ENCODE measurements at places on chromosomes 11 and 22. TPM values are rescaled to one million over a fixed set of nuclear protein-coding genes. Genes with fewer than 3 reads are reported as not detected.

DNA sequence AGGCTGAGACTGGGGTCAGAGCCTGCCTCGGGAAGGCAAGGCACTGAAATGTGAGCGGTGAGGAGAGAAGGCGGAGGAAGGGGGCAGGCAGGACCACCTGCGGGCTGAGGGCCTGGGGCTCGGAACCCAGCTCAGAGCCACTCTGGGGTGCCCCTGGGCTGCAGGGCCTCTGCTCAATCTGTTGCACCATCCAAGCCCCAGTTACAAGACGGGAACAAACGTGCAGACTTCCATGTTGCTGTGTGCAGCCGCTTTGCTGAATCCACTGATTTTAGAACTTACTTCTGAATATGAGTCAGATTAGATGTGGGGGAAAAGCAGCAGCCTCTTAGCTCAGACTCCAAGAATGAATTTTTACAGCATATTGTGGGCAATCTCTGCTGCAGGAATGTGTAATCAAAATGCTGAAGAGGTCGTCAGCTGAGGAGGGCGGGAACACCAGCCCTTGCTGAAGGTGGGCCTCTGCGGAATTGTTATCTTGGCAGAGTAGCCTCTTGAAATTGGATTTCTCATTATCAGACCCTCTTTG is 21.6 kb downstream of the PARVG start:
- DNase-seq = no peak

GRCh38 chr22:47168441-47168840 is 406.0 kb downstream of the TBC1D22A start:
- no peak for DNase-seq

- DNase-seq = no peak
These were observed 15.9 kb downstream of the MOGAT2 start for GRCh38 chr11:75733431-75734107.

MAPK8IP1 gene
- total RNA-seq = 0.87 TPM

SART1 gene
- 105 TPM for total RNA-seq

DNA sequence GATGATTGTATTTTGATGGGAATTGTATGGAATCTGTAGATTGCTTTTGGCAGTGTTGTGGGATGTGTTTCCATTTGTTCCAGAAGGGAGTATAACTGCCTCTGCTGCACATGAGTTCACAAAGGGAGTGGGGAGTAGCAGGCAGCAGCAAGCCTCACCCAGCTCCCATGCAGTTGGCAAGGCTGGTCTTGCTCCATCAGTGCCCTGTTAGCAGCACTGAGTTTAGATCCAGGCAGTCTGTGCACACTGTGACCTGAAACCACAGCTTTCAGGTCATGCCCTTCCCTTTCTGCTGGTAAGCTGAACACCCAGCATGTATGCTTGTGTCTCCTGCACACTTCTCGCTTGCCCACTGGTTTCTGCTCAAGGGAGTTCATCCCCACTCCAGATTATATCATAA is 3.7 kb upstream of the NUCB2 start:
- no peak for DNase-seq

DNA sequence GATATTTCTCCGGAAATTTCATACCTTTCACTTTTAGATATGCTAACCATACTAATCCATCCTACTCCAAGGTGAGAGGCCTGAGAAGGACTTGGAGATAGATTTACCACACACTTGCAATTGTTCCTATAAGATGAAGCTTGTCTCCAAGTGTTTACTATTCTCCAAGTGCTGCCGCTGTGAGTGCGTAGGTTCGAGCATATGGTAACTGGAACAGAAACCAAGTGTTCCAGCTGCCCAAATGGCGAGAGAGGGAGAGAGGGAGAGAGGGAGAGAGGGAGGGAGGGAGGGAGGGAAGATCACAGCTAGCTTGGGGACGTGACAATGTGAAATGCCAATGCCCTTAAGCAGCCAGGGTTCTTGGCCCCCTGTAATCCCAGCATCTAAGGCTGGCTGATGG is 21.5 kb downstream of the ASCC2 start:
- DNase-seq = no peak

DNA sequence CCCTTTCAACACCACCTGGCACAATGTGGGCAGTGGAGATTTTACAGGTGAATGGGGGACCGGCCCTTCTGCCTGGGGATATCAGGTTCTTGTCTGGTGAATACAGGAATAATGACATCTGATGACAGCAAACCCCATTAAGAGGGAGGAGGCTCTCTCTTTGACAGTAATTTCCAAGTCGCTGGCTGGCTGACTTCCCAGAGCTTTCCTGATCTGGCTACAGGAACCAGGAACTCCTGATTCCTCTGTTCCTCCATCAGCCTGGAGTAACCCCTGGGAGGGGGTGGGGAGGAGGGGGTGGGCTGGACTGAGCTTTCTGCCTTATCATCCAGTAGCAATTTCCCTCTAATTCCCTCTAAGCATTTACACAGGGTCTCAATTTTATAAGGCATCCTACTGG is 3.7 kb upstream of the MIEF1 start:
- DNase-seq = no peak

EPS8L2 gene
- 7.0 TPM for total RNA-seq

GRCh38 chr11:26904132-26904531 is 89.8 kb upstream of the FIBIN start:
- no peak for DNase-seq

- DNase-seq = no peak
These were observed 225.1 kb downstream of the MN1 start for GRCh38 chr22:27576413-27576812.

SLCO2B1 gene
- 0.18 TPM for total RNA-seq

GRCh38 chr11:84922836-84923235 is 704.3 kb downstream of the DLG2 start:
- DNase-seq = no peak

- peak; percentile 89 for DNase-seq
These were observed 2.3 kb downstream of the CASTOR1 start for GRCh38 chr22:30286813-30287647.

- DNase-seq = no peak
These were observed 167.3 kb upstream of the PGR start for GRCh38 chr11:101296896-101297295.

DNA sequence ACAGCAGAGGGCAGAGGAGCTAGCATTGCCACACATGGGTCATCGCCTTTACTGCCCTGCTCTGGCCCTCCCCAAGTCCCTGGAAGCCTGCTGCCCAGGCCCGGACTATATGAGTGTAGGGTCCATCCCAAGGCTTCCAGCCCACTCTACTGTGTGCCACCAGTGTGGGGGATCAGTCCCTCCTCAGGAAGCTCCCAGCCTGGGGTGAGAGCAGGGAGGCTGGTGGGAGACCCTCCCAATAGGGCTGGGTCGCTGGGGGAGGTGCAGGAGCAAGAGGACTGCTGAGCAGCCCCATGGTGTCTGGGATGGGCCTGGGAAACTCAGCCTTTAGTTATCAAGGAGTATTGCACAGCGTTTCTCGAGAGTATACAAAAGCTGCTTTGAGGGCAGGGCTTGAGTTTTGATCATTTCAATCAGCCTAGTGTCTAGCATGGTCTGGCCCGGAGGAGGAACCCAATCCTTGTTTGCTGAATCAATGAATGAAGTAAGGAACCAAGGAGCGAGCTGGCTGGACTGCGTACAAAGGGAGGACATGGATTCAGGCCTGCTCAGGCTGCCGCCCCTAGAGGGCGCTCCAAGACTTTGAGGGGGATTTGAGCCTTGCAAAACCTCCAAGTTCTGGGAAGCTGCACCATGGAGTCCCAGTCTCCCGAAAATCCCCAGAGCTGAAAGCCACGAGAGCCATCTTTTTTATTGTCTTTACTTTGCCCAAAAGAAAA is 89.0 kb upstream of the PARVA start:
- peak; percentile 34 for DNase-seq

DNA sequence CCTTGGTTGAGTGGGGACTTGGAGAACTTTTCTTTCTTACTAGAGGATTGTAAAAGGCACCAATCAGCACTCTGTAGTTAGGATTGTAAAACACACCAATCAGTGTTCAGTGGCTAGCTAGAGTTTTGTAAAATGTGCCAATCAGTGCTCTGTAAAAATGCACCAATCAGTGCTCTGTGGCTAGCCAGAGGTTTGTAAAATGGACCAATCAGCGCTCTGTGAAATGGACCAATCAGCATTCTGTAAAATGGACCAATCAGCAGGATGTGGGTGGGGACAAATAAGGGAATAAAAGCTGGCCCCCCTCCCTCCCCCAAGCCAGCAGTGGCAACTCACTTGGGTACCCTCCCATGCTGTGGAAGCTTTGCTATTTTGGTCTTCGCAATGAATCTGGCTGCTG is 5.5 kb upstream of the DRG1 start:
- DNase-seq = no peak

- no peak for DNase-seq
These were observed 26.9 kb downstream of the TRMU start for GRCh38 chr22:46362203-46362933.

- DNase-seq = no peak
These were observed 11.5 kb downstream of the KCNC1 start for GRCh38 chr11:17746096-17746495.

TMEM191B gene
- not detected for total RNA-seq

SCGB1A1 gene
- 0.87 TPM for total RNA-seq

- DNase-seq = no peak
These were observed 28.9 kb downstream of the THOC5 start for GRCh38 chr22:29524442-29525191.

DNA sequence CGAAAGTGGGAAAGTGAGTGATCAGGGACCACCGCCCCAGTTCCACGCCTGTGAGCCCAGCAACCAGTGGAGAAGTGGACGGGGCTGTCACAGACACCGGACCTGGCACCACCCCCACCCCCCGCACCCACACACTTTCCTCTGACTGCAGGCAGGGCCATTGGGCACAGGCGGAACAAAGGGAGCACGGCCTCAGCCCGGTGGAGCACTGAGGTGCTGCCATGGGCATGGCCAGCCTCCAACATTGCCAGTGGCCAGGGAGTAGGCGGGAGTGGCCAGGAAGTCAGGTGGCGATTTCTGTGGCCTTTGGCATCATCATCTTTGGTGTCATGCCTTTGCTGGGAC is 78.5 kb downstream of the BCR start:
- no peak for DNase-seq

- DNase-seq = no peak
These were observed at the start of gene B4GALNT4 for GRCh38 chr11:369336-370018. Gene B4GALNT4 (plus strand): TSS chr11:369499. CDS start chr11:369804, 305 bp downstream.

GRCh38 chr11:103594283-103594682 is 442.2 kb upstream of the DDI1 start:
- DNase-seq = no peak

- no peak for DNase-seq
These were observed 723 bp upstream of the CD82 start for GRCh38 chr11:44564670-44565210.

SHANK2 gene
- total RNA-seq = 0.48 TPM

INPP5J gene
- total RNA-seq = 0.16 TPM

- DNase-seq = no peak
These were observed 39.0 kb upstream of the KIRREL3 start for GRCh38 chr11:127039591-127039990.

- DNase-seq = no peak
These were observed 747.0 kb upstream of the LUZP2 start for GRCh38 chr11:23749762-23750430.

- no peak for DNase-seq
These were observed 56.4 kb upstream of the CTTN start for GRCh38 chr11:70341881-70342429.

TYR gene
- total RNA-seq = not detected

HTR3B gene
- not detected for total RNA-seq

DNA sequence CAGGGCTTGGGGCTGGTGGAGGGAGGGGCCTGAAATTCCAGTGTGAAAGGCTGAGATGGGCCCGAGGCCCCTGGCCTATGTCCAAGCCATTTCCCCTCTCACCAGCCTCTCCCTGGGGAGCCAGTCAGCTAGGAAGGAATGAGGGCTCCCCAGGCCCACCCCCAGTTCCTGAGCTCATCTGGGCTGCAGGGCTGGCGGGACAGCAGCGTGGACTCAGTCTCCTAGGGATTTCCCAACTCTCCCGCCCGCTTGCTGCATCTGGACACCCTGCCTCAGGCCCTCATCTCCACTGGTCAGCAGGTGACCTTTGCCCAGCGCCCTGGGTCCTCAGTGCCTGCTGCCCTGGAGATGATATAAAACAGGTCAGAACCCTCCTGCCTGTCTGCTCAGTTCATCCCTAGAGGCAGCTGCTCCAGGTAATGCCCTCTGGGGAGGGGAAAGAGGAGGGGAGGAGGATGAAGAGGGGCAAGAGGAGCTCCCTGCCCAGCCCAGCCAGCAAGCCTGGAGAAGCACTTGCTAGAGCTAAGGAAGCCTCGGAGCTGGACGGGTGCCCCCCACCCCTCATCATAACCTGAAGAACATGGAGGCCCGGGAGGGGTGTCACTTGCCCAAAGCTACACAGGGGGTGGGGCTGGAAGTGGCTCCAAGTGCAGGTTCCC is at the start of gene APOC3:
APOC3 (plus strand) TSS at position 383 of the 659 bp plus-strand sequence. CDS start 676 bp downstream, outside the sequence.
- DNase-seq = no peak

DNA sequence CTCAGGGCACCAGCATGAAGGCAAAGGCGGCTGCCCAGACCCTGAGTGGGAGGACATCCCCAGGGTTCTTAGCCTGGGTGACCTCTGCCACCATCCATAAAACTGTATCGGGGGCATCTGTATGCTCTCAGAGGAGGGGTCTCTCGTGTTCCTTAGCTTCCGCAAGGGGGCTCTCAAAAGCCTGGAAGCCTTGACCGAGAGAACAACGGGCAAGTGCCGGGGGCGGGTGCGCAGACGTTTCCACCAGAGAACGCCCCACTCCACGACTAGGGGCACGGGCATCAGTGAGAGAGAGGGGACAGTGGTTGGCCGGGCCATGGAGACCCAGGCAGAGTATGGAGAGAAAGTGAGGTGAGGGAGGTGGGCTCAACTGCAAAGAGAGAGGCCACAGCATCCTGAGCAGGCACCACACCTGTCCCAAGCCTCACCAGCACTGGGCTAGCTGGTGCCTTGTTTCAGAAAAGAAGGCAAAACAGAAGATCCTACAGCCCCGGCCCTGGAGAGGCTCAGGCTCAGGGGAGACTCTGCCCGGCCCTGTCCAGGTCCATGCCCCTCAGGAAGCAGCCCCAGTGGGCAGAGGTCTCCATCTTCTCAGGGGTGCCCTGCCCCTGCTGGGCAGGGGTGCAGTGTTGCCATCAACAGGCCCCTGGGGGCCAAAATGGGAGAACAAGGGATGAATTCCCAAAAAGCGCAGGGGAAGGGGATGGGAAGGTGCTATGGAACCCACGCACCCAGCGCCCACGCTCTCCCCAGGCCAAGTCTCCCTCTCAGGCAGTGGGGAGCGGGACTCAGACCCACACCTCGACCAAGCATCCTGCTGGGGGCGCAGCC is 5.9 kb downstream of the TSPAN32 start:
- DNase-seq = no peak

DNA sequence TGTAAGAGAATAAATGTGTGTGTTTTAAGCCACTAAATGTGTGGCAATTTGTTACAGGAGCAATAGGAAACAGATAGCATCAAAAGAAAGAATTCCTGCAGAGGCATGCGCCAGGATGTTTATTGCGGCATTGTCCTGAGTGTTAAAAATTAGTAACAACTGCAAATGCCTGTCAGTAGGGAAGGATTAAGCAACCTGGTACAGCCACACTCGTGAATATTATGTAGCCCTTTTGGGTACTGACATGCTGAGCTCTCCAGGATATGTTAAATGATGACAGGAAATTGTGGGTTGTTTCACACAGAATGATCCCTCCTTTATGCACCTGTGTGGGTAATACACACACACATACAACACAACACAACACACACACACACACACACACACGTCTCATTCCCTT is 69.7 kb upstream of the MYOD1 start:
- DNase-seq = no peak

- DNase-seq = no peak
These were observed 75.7 kb downstream of the RELT start for GRCh38 chr11:73451896-73452295.
